ENCODE measurements at places on chromosomes 11 and 22.

- DNase-seq, result no peak
Measured at GRCh38 chr22:43424666-43425630, 13.1 kb downstream of the MPPED1 start.

DNA sequence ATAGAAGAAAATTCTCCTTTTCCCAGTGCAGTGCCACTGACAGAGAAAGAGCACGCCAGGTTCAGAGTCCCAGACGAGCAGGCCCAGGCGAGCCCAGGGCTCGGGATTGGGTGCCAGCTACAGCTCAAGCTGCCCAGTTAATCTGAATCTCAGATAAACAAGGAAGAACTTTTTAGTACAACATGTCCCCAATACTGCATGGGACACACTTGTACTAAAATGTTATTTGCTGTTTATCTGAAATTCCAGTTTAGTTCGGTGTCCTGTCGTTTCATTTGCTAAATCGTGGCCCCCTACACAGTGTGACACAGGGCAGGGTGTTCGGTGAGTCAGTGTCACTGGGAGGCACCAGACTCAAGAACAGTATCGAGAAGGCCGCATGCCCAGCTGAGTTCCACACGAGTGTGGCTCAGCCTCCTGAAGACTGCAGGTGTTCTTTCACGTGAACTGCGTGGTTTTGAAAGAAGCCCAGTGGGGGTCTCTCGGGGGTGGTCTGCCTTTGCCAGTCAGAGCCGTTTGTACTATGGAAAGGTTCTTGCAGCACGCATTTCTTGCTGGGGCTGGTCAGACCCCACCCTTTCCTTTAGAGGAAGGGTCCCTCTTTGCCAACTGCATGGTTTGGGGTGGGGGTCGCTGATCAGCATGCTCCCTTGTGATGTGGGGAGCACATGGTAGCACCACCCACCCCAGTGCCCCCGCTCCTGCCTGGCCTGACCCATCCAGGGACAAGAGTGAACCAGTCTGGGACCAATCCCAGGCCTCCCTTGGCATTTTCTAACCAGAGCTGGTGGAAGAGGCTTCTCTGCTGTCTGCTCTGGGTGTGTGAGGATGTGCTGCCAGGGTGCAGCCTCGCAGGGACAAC, 115.6 kb upstream of the B3GAT1 start:
- DNase-seq, result no peak

- no peak for DNase-seq
Measured at GRCh38 chr11:92659793-92660192, 309.7 kb upstream of the MTNR1B start.

- peak; percentile 27 for DNase-seq
Measured at GRCh38 chr22:11066458-11067285, 4461.3 kb upstream of the OR11H1 start.

DNA sequence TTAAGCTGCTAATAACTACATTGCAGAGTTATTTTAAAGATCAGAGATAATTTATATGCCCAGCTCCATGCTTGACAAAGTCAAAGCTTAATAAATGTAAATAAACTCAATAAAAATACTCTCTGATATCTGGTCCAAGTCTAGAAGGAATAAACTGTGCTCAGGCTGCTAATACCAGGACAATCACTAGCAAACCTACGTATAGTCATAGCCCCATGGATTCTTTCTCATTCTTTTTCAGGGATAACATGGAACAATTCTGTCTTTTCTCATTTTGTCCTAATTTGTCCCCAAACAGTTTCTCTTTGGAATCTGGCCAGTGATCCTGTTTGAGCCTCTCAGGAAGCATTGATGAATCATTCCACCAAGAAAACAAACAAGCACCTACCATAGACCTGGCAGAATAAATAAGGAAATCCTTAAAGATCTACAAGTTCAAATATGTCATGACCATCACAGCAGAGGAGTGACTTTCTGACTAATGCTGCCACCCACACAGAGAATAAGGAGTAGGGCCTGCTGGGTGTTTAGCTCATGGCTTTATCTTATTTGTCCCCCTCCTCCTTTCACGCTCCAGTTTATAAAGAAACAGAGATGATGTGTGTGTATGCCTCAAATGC, 14.1 kb upstream of the B3GNT6 start:
- DNase-seq, result peak; percentile 5

DNA sequence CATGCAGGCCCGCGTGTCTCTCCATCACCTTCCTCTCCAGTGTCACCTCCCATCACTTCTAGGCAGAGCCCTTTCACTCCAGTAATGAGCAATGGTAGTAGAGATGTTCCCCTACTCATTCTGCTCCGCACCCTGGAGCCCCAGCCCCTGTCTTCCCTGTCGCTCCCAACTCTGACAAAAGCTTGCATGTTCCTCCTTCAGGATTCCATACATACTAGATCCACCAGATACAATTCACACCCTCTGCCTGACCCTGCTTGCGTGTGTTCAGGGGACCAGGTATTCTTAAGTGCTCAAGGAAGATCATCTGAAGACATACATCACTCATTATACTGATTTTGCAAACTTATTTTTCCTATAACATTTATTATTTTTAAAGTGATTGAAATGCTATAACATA, 222.7 kb downstream of the SNX19 start:
- DNase-seq, result no peak

DNA sequence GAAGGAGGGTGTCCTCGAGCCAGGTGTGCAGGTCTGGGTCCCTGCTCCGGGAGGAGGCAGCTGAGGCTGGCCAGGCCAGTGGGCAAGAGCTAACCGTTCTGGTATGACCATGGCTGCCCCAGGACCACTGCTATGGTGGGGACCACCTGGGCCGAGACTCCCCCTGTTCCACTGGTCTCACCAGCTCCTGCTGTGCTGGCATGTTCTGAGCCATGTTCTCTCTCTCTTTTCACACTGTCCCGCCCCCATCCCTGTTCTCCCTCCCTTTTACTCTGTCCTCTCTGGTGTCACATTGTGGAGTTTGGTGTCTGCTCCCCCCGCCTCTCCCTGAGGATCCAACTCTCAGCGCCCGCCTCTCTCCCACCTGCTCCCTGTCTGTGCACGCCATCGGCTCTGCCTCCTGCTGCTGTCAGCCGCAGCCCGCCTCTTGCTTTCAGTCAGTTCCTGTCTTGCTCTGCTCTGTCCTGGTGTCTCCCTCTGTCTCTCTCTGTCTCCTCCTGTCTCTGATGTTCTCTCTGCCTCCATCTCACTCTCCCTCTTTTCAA, 66.4 kb downstream of the LRRC32 start:
- no peak for DNase-seq

DNA sequence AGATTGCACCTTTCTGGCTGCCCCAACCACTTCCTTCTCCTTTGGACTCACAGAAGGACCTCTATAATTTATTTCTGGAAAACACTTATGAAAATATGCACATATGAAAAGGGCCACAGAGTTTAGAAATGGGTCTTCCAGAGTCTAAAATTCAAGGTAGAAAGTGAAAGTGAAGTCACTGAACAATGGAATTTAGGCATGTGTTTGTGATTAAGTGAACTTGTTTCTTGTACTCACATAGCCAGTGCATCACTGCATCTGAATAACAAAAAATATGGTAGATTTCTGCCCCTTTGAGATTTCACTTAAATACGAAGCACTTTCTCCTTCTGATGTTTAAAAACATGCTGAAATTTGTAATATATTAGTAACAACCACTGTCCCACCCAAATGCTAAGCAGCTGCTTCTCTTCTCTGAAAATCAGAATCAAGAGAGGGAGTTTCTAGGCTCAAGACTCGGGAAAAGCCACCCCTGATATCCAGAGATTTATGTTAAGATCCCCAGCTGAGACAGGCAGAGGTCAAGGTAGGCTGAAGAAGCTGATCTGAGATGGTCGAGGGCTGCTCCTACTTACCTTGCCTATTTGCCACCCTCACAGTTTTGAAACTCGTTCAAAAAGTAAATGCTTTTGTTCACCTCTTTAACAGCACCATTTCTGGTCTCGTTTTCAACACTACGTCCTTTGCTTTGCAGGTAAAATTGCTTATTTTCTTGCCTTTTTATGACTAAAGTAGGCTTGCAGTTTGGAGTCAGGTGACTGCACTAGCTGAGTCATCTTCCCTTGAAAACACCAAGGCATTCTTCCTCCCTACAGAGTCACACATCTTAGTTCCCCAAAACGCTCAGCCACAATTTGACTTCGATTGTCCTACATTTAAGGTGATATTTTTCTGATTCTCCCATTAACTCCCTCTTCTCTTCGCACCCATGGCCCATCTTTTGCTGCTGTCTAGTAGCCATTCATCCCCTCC, at the start of gene XKR3:
Gene XKR3, minus strand, starts transcription at position 696 of the 972 bp plus-strand sequence. CDS start 17,338 bp downstream, outside the sequence.
- no peak for DNase-seq

DNA sequence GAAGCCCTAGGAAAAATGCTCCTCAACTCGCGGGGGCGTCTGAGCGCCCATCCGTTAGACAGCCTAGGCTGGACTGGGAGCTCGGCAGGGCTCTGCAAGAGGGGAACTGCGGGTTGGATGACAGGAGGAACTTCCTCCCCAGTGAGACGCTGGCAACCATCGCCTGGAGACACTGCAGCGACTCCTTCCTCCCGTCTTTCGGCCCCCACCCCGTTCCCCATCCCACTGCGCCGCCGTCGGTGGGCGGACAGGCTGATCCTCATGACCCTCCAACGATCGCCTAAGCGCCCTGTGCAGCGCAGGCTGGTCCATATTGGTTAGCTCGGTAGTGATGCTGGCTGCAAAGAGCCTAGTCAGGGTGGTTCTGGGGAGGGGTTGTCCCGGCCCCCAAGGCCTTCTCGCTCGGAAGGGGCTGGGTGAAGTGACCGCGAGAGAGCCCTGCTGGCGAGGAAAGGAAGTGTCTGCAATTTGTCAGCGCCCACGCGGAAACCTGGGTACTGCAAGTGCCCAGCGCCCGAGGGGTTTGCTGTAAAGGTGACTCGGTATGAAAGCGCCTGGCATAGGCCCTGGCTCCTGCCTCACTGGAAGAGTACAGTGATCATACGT, 638 bp downstream of the NRGN start:
- DNase-seq, result no peak

GRCh38 chr11:58965246-58965985, 26.1 kb downstream of the GLYATL1 start:
- DNase-seq, result peak; percentile 31

DNA sequence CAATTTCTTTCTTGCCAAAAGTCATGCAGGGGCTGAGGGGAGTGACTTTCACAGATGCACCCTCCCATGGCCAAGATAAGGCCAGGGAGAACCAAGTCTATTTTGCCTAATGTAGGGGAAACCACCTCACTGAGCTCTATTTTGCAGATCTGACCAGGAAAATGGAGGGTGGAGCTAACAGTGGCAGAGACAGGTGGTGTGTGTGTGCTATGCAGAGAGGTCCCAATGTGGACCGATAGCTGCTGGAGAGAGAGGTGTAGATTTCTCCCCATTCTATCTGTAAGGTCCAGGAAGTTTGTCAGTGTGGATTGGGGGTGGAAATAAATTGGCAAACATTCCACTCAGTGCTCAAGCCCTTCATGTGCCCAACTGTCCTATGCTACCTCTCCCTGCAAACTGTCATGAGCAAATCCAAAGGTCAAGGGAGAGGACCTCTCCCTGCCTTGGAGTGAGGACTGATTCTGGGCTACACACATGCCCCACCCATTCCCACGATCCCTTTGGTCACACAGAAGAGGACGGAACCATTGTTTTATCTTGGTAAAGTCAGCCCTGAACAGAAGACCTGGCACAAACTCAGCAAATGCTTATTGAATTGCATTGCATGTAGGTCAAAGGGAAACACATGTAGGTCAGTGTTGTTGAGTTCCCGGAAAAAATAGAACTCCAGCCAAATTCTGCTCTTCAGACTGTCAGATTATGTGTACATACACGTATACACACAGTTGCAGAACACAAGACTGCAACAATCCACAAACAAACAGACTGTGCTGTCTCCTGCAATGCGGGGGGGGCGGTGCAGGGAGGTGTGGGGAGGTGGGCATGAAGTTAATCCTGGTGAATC, 65.9 kb downstream of the C11orf58 start:
- no peak for DNase-seq

DNA sequence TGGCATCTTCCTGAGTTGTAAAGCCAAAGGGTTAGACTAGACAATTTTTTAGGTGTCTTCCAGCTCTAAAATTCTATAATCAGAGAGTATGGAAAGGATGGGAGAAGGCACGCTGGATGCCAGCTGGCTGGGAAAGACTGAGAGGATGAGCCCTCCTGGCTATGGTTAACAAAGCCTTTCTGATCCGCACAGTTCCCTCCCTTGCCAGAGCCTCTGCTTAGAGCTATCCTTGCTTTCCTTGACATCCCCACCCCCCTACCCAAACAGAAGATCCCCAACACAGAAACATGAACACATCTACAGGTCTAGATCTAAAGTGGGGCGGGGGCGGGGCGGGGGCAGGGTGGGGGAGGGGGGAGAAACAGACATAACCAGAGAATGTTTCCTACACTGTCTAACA, 6.5 kb downstream of the TCF20 start:
- no peak for DNase-seq

DNA sequence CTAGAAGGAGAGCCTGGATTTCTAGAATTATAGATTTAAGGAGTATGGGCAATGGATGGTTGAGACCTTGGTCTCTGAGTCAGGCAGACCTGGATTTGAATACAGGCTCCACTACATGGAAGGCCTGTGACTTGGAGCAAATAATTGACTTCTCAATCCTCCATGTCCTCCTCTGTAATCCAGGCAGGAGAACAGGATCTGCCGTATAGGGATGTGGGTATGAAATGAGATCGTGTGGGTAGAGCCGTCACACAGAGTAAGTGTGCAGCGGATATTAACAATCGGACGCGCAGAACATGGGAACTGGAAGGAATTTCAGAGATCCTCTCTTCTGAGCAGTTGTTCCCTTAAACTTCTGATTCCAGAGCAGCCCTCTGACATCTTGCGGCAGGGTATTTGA, 11.5 kb upstream of the TMPRSS13 start:
- no peak for DNase-seq

DNA sequence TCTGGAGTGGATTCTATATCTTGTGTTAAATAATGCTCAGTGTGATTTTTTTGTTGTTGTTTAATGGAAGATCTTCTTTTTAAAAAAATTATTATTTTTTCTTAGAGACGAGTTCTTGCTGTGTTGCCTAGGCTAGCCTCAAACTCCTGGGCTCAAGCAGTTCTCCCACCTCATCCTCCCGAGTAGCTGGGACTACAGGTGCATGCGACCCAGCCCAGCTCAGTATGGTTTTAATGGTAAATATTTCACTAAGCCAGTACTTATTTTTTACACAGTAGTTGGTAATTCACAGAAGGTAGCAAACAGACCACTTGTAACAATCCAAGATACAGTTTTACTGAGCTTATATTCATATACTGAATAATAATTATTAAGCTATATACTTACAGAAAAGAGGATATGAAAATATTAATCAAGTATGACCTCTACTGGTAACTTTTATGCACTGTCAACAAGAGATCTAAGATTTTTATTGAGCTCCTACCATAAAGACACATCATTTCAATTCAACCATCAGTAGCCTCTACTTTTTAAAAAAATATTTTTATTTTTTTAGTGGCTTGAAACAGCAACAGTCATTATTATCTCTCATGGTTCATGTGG, 6.1 kb upstream of the CD59 start:
- peak; percentile 47 for DNase-seq

Data from AG08395 (cell line).